ENCODE measurements at places on chromosomes 1 and 21.
A peak's percentile ranks its signal among the peaks of the same experiment; 100 is the strongest.

- no peak for DNase-seq
These were observed 542.8 kb upstream of the BEND5 start for GRCh38 chr1:49319426-49319963.

DNA sequence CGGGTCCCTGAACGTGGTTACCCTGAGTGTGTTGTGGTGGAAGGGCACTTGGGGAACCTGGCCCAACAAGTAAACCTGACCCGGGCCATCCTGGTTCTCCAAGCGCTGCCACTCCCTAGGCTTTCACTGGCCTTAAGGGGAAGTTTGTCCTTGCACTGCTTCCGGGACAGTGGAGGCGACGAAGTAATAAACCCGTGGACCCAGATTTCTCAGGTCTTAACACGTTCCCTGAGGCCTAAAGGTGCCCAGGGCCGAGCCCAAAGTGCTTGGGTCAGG lies 261 bp upstream of the CCDC24 start:
- no peak for DNase-seq

- peak; percentile 60 for DNase-seq
These were observed 106.3 kb downstream of the CD247 start for GRCh38 chr1:167412072-167412471.

DNA sequence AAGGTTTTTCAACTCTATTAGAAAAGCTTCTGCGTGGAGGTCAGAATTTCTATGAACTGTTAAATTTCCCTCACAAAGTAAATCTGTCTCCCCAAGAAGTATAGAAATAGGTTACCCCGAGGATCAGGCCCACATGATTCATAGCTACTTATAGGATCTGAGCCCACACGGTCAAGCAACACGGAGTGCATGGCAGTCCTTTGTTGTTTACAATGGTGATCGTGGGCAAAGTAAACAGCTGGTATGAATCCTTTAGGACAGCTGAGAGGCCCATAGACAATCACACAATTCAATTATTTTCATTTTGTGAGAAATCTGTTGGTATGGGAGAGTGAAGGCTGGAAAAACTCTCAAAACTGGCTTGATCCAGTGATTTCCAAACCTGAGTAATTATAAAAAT lies 58.9 kb upstream of the RCOR3 start:
- DNase-seq = no peak

DNA sequence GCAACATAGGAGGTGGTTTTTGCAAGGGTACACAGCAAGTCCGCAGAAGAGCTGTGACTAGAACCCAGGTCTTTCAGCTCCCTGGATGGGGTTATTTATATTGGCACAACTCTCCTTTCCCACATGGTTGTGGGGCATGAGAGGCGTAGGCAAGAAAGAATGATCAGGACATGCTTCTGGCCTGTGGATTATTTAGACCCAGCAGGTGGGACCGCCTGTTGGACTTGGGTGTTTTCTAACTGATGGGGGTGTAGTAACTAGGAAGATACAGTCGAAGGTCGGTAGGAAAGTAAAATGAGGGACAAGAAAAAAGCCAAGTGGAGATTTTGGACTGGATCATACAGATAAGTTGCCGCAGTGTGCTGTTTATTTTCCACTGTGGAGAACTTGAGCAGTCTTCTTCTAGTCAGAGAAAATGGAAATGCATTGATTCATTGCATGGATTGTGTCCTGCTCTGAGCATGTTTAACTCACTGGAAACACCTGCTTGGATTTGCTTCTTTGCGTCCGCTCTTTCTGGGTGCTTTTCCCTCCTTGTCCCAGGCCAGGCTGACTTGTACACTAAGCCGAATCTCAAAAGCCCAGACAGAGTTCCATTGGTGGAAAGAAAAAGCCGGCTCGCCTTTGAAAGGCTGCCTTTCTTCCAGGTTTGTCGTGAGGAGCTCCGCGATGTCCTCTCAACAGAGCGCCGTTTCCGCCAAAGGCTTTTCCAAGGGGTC lies 592 bp downstream of the CRCT1 start:
- DNase-seq = no peak

DNA sequence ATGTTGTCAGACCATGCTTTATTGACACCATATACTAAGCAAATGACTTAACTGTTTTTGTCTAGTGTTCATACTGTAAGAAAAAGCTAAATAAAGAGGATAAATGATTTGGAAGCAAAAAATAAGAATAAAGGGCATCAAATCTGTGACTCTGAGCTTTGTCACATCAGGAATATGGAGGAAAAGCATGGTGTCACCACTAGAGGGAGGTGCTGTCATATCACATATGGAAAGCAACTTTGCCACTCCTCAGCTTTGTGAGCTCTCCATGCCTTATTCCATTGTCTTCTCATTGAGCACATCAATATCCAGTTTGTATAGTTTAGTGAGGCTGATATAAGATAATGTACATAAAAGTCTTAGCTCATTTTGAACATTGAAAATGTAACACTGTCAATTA lies 20.8 kb upstream of the GBP1 start:
- DNase-seq = peak; percentile 51

- no peak for DNase-seq
These were observed 50.2 kb downstream of the DENND1B start for GRCh38 chr1:197725044-197725443.

GRCh38 chr1:200992382-200993048 lies 31.0 kb downstream of the KIF21B start:
- DNase-seq = no peak

- DNase-seq = no peak
These were observed 52.0 kb downstream of the TGFBR3 start for GRCh38 chr1:91833946-91834345.

GRCh38 chr1:12309783-12310742 lies 80.2 kb downstream of the VPS13D start:
- peak; percentile 6 for DNase-seq
